Hippocampal formation (tissue), 2 donors: ENCODE measurements at places on chromosomes 6 and 20.

GRCh38 chr6:76220805-76221204 lies 148.3 kb upstream of the IMPG1 start:
- DNase-seq: no peak

GRCh38 chr6:160082627-160083026 lies 39.0 kb upstream of the SLC22A1 start:
- no peak for DNase-seq

DNA sequence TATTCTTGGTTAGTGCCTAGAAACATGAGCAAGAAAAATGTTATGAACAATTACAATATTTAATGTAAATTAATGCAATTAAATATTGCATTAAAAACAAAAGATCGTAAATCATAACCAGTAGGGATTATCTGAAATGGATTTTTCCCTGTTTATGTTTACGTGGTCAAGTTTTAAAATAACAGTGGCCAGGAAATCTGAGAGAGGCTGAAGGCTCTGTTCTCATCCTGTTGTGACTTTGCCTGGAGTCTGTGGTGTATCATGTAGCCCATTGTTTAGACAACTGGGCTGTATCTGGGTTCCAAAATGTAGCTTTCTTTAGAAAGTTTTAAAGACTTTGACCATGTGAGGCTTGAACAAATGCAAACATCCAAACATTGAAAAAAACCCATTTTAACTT lies 2.4 kb downstream of the MYO6 start:
- DNase-seq: no peak

DNA sequence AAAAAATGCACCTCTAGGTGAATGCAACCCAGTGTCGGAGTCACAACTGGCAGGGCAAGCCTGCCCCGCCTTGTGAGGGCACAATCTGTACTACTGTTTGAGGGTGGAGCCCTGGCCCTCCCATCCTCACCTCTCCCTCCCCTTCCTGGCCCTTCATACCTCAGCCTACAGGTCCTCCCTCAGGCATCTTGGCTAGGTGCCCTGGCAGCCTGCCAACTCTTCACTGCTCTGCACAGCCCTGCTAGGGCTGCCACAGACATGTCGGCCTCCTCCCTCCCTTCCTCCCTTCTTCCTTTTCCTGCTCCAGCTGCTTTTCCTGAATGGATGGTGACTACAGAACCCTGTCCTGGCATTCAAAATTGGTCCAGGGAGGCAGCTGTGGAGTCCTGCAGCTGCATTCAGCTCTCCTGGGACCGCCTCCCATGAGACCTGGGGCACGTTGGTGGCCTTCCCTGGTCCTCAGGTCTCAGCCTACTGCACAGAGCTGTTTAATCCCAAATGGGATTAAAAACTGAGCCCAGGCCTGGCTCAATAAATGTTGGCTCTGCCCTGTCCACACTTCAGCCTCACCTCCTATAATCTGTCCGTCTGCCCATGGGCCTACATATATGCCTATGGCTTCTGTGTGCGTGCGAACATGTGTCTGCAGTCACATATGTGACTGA lies 52.7 kb downstream of the CDH22 start:
- DNase-seq: no peak

GRCh38 chr20:59429396-59429795 lies 129.0 kb downstream of the EDN3 start:
- DNase-seq: no peak

GRCh38 chr20:50003253-50003656 lies 20.5 kb downstream of the SNAI1 start:
- no peak for DNase-seq

- DNase-seq: no peak
Measured at GRCh38 chr6:27873021-27873940, 38.9 kb downstream of the OR2B2 start.

DNA sequence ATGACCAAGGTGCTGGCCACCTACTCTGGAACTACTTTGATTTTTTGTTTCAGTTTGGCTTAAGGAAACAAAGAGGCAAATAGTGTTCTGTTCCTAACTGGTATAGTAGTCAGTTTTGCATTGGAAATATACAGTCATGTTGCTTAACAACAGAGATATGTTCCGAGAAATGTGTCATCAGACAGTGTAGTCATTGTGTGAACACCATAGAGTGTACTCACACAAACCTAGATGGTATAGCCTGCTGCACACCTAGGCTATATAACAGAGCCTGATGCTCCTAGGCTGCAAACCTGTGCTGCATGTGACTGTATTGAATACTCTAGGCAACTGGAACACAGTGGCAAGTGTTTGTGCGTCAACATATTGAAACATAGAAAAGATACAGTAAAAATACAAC lies 80.4 kb downstream of the ARID1B start:
- no peak for DNase-seq

DNA sequence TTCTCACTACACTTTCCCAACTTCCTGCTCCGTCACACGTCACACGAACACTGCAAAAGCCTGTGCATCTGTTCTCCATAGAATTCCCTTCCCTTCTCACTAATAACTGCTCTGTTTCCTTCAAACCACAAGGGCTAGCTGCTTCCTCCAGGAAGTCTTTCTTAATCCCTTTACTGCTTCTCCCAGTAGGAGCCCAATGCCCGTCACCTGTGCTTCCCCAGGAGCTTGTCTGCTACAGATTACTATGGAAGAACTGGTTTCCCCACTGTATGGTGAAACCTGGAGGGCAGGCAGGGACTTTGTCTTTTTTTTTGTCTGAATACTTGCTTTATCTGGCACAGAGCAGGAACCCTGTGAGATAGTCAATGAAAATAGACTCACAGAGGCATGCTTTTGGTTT lies 444.7 kb upstream of the MAP3K7 start:
- DNase-seq: no peak

GRCh38 chr6:161233986-161234661 lies 39.7 kb downstream of the AGPAT4 start:
- DNase-seq: peak; percentile 53

GRCh38 chr20:36672991-36673390 lies 27.0 kb upstream of the SLA2 start:
- DNase-seq: no peak

GRCh38 chr6:157562997-157563396 lies 182.0 kb downstream of the ZDHHC14 start:
- DNase-seq: no peak

- no peak for DNase-seq
Measured at GRCh38 chr6:155132617-155133016, 131.2 kb upstream of the CLDN20 start.

- no peak for DNase-seq
Measured at GRCh38 chr6:110328259-110328658, 29.9 kb downstream of the METTL24 start.

DNA sequence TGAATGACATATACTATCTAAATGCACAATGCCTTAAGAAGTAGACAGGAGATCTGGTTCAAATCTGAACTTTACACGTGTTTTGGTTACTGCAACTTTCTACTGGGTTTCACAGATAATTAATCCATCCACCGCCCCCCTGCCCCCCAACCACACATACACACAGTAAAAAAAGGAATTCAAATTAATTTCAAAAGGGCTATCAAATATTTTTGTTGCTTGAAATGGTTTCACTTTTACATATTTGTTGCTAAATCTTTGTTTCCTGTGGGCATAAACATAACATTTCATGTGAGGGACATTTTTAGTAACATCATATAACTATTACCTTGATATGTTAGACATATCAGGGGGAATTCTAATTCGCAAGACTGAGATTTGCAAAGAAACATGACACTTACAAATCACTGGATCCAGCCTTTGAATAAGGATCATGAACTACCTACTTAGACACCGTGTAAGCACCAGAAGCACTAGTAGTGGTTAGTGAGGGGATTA lies 7.5 kb downstream of the NEDD9 start:
- no peak for DNase-seq

DNA sequence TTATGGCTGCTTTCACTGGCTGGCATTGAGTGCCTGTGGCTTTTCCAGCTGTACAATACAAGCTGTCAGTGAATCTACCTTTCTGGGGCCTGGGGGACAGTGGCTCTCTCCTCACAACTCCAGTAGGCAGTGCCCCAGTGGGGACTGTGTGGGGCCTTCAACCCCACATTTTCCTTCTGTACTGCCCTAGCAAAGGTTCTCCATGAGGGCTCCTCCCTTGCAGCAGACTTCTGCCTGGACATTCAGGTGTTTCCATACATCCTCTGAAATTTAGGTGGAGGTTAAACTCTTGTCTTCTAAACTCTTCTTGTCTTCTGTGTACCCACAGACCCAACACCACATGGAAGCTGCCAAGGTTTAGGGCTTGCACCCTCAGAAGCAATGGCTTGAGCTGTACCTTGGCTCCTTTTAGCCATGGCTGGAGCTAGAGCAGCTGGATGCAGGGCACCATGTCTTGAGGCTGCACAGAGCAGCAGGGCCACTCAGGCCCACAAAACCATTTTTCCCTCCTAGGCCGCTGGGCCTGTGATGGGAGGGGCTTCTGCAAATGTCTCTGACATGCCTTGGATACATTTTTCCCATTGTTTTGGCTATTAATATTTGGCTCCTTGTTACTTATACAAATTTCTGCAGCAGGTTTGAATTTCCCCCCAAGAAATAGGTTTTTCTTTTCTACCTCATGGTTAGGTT lies 9.6 kb downstream of the PEX7 start:
- DNase-seq: no peak

- DNase-seq: no peak
Measured at GRCh38 chr20:906001-906520, 10.1 kb downstream of the ANGPT4 start.

GRCh38 chr6:137978252-137978896 lies 111.3 kb downstream of the TNFAIP3 start:
- no peak for DNase-seq

DNA sequence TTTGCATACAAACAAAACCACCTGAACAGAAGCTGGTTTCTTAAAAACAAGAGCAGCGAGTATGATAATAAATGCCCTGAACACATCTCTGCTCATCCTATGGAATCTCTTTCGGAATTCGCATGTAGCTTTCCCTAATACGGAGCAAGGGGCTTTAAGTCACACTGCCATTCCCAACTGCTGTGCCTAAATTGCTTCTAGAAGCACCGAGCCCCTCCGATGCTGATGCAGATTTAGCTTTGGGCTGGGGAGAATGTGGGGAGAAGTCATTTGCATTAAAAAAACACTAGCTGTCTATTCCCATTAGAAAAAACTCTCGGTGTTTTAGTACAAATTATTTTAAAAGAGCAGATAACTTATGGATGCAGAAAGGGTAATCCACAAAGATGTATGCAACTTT lies 76.9 kb downstream of the CD83 start:
- no peak for DNase-seq

DNA sequence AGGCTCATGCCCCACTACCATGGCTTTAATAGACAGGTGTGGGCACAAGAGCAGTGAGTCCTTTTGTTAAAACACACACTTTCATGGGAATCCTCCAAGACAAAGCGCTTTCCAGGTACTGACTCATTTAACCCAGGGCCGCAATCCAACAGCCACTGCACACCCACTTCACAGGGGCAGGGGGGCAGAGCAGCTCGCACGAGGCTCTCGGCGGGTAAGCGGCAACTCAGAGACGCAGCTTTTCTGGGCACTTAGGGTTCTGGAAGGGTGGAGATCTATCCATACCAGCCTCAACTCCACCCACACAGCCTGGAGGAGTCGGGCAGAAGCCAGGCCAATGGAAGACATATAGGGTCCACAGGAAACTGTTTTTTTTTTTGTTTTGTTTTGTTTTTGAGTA lies 28.6 kb downstream of the PSMG4 start:
- DNase-seq: no peak

GRCh38 chr6:91137286-91137685 lies 550.4 kb upstream of the MAP3K7 start:
- DNase-seq: no peak

DNA sequence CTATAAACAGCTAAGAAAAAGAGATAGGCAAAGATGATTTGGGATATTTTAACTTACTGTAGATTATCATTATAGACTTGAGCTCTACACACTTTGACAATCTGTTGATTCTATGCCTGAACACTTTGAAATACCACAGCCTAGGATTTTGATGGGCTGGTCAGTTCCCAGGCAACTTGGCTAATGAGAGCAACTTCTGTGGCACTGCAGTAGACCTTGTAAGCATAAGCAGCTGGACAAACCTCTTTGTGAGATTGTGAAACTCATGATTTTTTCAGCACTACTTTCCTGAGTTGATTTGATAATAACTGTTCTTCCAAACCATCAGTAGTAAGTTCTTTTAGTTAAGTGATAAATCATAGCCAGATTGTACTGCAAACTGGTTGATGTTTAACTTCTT lies 27.1 kb upstream of the ELOVL5 start:
- no peak for DNase-seq

DNA sequence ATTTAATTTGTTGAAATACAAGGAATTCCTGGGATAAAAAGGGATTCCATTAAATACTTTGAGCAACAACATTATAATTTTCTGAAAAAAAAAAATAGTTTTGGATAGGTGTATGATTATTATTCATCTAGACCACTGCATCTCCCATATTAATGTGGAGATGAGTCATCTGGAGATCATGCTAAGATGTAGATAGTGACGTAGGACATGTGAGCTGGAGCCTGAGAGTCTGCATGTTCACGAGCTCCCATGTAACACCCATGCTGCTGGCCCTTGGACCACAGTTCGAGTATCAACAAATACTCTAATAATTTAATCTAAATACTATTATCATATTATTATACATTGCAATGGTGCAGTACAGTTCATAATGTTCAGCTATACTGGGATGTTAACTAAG lies 91.6 kb downstream of the EPM2A start:
- no peak for DNase-seq

GRCh38 chr6:141464490-141464889 lies 668.2 kb upstream of the GJE1 start:
- DNase-seq: no peak

DNA sequence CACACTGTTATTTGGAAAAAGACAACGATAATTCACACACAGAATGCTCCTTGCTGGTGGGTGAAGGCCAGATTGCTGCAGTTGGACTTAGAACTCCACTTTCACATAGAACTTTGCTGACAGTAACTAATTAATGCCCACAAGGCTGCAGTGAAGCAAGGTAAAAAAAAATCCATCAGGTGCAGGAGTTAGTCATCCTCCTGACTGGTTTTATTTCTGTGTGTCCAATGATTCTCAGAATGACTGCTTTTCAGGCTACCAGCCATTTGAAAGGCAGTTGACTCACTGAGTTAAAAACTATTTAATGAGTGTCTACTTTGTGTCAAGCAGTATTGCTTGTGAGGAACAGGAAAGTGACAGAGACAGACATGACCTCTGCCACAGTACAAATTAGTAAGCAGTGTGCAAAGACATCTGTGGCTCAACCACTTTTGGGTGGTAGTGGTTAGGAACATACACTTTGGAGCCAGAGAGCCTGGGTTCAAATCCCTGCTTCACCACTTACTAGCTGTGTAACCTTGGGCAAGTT lies 41.9 kb downstream of the ELOVL5 start:
- DNase-seq: no peak

- DNase-seq: no peak
Measured at GRCh38 chr6:125656287-125656870, 93.1 kb upstream of the HEY2 start.
